ENCODE measurements at places on chromosomes 1 and 21. TPM values are rescaled to one million over a fixed set of nuclear protein-coding genes. Genes with fewer than 3 reads are reported as not detected.

EDN2 gene
- not detected for total RNA-seq

TTLL10 gene
- not detected for total RNA-seq

CACHD1 gene
- 5.4 TPM for total RNA-seq

USH2A gene
- under 0.01 TPM for total RNA-seq

ZMYM1 gene
- 18.5 TPM for total RNA-seq

BTBD8 gene
- 10.8 TPM for total RNA-seq

USP25 gene
- total RNA-seq: 65.7 TPM

Measured in fibroblast of lung (primary cell).